Vagina (tissue), 2 donors: ENCODE measurements at places on chromosomes 6 and 20.

DNA sequence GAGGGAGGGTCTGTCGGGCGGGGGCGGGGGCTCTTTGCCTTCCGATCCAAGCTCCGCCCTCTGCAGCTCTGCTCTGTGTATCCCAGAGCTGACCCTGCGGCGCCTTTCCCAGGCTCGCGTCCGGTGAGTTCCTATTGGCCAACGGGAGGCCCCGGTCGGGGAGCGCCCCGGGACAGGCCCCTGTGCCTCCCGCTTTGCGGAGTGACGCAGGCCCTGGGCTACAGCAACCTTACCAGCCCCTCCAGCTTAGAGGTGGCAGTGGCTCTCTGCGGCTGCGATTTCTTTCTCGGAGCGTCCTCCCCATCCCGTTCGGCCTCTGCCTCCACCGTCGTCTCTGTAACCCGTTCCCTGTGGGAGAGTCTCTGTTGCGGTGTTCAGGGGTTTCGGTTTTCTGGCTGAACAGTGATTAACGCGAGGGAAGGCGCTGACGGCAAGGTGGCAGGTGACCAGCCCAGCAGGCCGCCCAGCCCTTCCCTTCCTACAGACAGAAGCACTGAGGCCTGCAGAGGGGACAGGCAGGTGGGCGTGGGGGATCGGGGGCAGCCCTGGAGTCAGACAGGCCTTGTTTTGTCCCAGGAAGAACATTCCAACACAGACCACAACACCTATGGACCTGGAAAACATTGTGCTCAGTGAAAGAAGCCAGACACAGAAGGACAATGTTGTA, 18.1 kb upstream of the CEBPB start:
- DNase-seq: no peak

DNA sequence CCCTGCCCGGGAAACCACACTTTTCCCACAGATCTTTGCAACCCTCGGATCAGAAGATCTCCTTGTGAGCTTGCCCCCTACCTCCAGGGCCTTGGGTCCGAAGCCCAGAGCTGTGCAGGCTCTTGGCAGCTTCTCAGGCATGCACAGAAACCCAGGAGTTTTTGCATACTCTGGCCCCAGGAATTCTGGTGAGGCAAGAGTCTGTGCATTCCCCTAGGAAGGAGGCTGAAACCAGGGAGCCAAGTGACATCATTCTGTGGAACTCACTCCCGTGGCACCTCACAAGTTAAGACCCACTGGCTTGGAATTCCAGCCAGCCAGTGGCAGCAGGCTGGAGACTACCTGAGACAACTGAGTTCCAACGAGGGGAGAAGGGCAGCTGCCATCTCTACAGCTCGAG, 100.1 kb downstream of the TNFRSF21 start:
- DNase-seq: no peak

DNA sequence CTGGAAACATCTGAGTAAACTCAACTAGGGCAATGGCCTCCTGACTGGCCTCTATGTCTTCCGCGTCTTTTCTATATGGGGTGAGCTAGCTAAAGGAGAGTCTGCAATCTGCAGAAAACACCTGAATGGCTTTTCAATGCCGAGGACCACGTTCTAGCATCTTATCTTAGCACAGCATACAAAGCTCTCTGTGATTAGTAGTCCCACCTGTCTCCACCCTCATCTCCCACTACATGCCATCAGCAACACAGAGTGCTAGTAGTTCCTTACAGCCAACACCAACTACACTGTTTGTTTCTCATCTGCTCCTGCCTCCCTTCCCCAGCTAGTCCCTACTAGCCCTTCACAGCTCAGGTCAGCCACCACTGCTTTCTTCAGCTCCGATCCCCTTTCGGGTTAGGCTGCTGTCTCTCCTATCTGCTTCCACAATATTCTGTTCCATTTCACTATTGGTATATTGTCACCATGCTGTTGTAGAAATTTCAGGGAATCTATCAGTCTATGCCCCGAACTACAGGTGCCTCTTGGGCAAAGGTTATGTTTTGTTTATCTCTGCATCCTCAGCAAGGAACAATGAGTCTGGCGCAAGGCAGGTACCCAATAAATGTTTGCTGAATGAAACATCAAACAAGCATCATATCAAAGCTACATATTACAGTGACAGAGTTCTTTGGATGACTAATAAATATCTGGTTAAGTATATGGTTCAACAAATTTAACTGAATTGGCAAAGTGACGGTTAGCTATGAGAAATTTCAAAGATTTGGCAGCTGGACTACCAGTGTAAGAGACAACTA, 12.2 kb downstream of the LYRM4 start:
- no peak for DNase-seq

- no peak for DNase-seq
Measured at GRCh38 chr6:105733556-105734162, 330.8 kb upstream of the PREP start.

- no peak for DNase-seq
Measured at GRCh38 chr6:72218125-72218524, 331.8 kb downstream of the RIMS1 start.

DNA sequence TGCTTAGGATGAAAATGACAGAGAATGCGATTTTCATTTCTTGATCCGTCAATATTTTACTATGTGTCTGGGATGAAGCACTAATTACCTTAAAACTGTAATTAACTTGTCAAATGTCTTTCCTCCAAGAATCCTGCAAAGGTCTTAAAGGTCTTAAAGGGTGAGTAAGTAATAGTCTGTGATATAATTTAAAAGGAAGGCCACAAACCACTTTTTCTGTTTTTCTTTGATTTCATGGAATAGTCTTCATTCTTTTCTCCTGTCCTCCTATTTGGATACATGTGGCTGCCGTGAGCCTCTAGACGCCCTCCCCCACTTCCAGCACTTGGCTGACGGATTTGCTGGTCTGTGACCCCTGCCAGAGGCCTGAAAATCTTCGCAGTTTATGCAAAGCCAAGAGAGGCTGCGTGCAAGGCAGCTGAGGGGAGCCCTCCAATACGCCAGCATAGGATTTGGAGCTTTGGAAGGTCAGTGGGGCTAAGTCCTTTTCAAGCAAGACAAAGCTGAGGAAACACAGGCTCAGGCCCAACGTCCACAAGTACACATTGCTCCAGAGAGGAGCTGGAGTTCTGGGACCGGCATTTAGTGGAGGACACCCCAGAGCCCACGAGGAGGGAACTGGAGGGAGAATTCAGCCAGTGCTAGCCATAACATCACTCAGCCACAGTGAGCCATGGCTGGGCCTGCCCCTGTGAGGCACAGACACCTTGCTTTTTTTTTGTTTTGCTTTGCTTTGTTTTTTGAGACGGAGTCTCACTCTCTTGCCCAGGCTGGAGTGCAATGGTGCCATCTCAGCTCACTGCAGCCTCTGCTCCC, 382.6 kb downstream of the SMOC2 start:
- DNase-seq: no peak

DNA sequence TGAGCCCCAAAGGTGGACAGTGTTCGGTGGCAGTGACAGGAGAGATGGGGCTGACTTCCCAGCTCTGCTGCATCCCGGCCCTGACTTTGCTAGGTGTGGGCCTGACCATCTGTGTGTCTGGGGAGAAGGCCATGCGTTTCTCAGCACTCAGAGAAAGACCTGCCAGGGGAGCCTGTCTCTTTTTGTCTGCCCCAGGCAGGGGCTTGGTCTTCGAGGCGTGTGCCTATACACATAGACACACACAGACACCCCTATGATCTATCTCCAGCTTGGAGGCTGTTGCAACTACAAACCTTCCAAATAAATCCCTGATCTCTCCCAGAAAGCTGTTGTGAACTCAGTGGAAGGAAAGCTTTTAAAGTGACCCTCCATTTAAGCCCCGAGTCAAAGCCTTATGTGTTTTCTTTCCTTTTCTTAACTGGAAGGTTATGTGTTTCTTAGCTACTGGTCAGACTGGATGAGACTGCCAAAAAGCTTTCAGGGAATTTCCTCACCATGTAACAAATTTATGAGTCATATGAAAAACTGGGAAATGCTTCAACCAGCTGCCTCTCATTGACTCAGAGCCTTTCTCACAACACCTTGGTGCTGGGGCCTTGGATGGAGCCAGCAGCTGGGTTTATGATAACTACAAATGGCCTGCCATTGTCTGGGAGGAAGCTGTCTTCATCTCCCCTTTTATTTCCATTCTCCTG, 102.6 kb downstream of the CDC5L start:
- DNase-seq: no peak

DNA sequence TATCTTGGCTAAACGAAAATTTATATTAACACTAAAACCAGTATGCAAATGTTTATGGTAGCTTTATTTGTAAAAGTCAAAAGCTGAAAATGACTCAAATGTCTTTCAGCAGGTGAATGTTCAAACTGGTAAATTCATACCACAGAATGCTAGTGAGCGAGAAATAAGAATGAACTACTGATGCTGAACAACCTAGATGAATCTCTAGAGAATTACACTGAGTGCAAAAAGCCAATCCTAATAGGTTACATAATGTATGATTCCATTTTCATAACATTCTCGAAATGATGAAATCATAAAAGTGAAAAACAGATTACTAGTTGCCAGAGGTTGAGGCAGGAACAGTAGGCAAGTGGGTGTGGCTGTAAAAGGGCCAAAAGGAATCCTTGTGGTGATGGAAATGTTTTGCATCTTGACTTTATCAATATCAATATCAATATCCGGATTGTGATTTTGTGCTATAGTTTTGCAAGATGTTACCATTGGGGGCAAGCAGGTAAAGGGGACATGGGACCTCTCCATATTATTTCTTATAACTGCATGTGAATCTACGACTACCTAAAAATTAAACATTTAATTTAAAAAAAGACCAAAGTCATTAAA, 26.1 kb downstream of the ZNF311 start:
- DNase-seq: no peak

GRCh38 chr20:4401601-4402000, 320.1 kb upstream of the PRND start:
- no peak for DNase-seq

DNA sequence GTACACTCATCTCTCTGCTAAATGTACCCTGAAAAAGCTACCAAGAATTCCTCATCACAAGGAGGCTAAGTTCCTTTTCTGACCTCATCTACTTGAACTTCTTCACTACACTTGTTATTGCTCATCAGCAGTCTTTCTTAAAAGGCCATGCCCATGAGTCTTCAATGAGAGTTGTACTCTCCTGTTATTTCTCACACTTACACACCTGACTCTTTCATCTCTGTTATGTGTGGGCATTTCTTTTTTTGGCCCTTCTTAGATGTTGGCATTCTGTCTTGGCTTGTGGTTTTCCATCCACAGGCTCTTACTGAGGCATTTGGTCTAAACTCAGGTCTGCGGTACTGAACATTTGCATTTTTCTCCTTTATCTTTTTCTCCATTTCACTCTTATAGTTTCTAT, 10.7 kb upstream of the SLC17A1 start:
- DNase-seq: no peak

- no peak for DNase-seq
Measured at GRCh38 chr6:127341471-127342202, 1.8 kb downstream of the ECHDC1 start.

DNA sequence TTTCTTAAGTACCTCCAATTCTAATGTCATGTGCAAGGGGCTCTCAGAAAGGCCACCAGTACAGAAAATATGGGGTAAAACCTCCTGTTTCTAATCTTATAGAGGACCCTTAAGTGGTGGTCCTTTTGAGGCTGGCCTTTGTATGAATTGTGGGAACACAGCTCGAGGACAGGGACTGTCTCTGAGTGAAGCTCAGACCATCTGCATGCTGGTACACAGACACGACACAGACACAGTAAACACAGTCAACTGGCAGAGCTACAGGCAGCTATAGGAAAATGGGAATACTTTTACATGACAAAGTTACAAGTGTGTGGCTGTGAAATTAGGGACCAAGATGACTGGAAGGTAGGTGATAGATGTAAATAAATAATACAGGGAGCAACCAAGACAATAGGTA, 143.9 kb upstream of the PREP start:
- DNase-seq: no peak

GRCh38 chr20:2387580-2387979, 6.9 kb downstream of the TGM6 start:
- no peak for DNase-seq

- no peak for DNase-seq
Measured at GRCh38 chr6:12066297-12066696, 54.2 kb downstream of the HIVEP1 start.

- DNase-seq: no peak
Measured at GRCh38 chr6:10303608-10304506, 111.0 kb downstream of the TFAP2A start.

GRCh38 chr6:36099869-36100483, 30.3 kb upstream of the MAPK13 start:
- no peak for DNase-seq

DNA sequence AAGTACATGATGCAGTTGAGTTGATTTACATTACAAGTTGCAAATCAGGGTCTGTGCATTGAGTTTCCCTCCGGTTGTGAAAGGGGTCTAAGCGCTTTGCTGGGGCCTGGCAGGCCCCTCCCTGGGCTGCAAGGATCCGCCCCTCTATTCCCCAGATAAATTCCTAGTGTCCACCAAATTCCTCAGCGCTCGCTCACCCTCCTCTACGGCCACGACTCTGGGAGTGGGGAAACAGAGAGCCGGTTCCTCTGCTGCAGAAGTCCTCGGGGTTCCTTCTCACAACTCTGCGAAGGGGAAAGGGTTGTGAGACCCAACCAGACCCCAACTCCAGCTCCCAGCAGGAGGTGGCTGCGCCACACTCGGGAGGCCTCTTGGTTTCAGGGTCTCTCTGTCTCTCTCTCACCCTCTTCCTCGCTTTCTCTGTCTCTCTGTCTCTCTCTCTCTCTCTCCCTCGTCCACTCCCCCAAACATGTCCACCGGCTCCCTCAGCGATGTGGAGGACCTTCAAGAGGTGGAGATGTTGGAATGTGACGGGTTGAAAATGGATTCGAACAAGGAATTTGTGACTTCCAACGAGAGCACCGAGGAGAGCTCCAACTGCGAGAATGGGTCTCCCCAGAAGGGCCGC, at the start of gene TCF21:
TCF21 (plus strand) TSS at position 185 of the 628 bp plus-strand sequence; CDS start at position 470, 285 bp downstream.
- no peak for DNase-seq
